ENCODE measurements at places on chromosomes 11 and 22. TPM values are rescaled to one million over a fixed set of nuclear protein-coding genes. Genes with fewer than 3 reads are reported as not detected.
A peak's percentile ranks its signal among the peaks of the same experiment; 100 is the strongest.

SLC37A2 gene
- 4.9 TPM for total RNA-seq

MUC5B gene
- 0.16 TPM for total RNA-seq

ARAP1 gene
- 85.8 TPM for total RNA-seq

C22orf31 gene
- not detected for total RNA-seq

PTPN5 gene
- total RNA-seq, result 3.7 TPM

ART1 gene
- not detected for total RNA-seq

BIRC3 gene
- total RNA-seq, result 15.9 TPM

ARHGAP8 gene
- total RNA-seq, result 1.6 TPM

TIMP3 gene
- 560 TPM for total RNA-seq

FGF3 gene
- not detected for total RNA-seq

MORC2 gene
- total RNA-seq, result 36.0 TPM

CDC45 gene
- total RNA-seq, result 2.1 TPM

TRIM5 gene
- total RNA-seq, result 14.8 TPM

HDAC10 gene
- total RNA-seq, result 12.3 TPM

HMOX1 gene
- 317 TPM for total RNA-seq

GRCh38 chr22:19693581-19693980, 20.7 kb upstream of the SEPTIN5 start:
- ATAC-seq, result no peak

- ATAC-seq, result no peak
These were observed 64.2 kb downstream of the SWAP70 start for GRCh38 chr11:9728058-9728457.

DNA sequence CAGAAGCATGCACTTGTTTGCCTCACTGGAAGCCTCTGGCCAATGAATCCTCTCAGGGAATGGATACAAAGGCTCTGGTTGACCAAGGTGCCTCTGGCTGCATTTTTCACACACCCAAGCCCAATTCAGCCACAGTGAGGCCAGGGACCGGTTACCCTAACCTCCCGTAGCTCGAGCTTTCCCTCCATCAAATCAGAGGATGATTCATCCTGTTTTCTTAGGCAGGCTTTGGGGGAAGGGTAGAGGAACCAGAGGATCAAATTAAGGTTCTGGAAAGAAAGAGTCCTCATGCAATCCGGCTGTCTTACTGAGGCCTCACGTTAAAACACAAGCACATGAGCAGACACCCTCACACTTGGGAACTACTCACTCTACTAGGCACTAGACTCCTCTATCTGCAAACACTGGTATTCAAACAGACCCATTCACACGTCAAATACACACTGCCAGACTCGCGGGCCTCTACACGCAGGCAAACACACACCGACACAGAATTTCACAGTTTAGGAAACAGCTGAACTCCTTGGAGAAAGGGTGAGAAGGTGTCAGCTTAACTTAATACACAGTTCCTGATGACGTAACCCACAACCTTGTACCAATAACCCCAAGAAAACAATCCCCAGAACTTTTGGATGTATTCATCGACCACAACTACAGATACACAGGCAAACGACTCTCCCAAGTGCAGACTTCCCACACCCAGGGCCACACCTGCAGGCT, 12.4 kb downstream of the NRXN2 start:
- no peak for ATAC-seq

DNA sequence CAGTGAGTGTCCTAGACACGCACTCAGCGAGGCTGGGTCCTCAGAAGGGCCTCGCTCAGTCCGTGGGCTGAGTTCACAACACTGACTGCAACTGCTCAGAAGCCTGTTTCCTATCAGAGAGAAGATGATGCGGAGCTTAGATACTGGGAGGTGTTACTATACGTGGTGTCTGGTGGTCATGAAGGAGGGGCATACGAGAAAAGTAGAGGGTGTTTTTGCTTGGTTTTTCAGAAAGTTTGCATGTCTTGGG, 9.5 kb upstream of the SERPIND1 start:
- no peak for ATAC-seq

GRCh38 chr11:91966368-91966767, 258.2 kb upstream of the FAT3 start:
- ATAC-seq, result no peak

GRCh38 chr22:49182416-49182815, 645.3 kb downstream of the BRD1 start:
- no peak for ATAC-seq

DNA sequence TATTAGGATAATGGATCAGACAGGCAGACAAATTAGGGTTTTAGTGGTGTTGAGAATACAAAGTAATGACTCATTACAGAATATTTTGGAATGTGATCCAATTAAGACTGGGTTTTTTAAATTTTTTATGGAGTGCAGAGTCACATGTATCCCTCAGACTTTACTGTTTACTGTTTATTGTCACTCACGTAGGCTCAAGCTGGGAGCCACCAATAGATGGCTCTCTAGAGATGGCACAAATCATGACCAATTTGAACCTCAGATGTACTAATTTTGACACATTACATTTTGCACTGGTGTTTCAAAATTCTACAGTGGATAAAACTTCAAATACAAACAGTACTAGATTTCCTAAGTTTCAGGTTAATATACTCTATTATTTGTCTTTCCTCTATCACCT, 53.6 kb upstream of the ANO3 start:
- ATAC-seq, result no peak

DNA sequence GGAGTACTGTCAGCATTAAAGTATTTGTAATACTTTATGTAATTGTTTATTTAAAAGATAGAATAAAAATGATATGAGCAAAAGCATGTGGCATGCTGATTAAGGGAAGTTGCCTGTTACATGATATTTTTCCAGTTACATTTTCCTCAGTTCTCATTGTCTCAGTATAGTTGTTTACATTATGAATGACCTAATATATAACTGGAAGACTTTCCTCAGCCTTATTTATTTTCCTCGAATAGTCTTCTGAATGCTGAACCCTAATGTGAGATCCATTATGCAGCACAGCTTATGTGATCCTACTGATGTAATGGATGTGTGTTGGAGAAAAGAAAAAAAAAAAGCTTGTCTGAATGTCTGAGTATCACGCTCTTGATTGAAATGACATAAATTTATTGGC, 95.5 kb downstream of the LUZP2 start:
- no peak for ATAC-seq

- peak; percentile 49 for ATAC-seq
These were observed 34.1 kb upstream of the GLYATL1 start for GRCh38 chr11:58905011-58905720.

- no peak for ATAC-seq
These were observed 184.2 kb upstream of the LUZP2 start for GRCh38 chr11:24312464-24313238.

GRCh38 chr22:26756675-26757293, 99.4 kb downstream of the MIAT start:
- peak; percentile 87 for ATAC-seq

- ATAC-seq, result no peak
These were observed 2.0 kb downstream of the SYT12 start for GRCh38 chr11:67024966-67025365.

GRCh38 chr22:18110194-18110953, at the start of gene TUBA8:
TUBA8 (plus strand) TSS chr22:18110809; CDS start chr22:18110866, 57 bp downstream.
- ATAC-seq, result peak; percentile 82

GRCh38 chr11:47157805-47158204, 18.9 kb downstream of the ARFGAP2 start:
- no peak for ATAC-seq

GRCh38 chr11:117037279-117037974, 60.8 kb downstream of the SIK3 start:
- ATAC-seq, result no peak

DNA sequence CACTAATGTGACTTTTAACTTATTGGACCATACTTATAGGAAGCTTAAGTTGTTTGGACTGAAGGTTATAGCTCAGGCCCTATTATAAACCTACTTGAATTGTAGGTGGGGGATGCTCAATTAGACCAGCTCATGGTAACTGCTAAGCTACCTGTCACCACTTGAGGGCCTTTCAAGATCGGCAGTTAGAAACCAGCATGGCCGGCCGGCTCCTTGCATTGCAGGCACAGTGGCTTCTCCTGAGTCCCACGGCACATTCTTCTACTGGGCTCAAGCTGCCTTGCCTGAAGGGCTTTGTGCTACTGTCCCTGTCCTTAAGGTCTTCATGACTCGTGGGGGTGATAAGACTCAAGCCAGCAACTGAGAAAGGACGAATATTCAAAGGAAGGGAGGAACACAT, 70.8 kb downstream of the TBC1D22A start:
- ATAC-seq, result no peak

DNA sequence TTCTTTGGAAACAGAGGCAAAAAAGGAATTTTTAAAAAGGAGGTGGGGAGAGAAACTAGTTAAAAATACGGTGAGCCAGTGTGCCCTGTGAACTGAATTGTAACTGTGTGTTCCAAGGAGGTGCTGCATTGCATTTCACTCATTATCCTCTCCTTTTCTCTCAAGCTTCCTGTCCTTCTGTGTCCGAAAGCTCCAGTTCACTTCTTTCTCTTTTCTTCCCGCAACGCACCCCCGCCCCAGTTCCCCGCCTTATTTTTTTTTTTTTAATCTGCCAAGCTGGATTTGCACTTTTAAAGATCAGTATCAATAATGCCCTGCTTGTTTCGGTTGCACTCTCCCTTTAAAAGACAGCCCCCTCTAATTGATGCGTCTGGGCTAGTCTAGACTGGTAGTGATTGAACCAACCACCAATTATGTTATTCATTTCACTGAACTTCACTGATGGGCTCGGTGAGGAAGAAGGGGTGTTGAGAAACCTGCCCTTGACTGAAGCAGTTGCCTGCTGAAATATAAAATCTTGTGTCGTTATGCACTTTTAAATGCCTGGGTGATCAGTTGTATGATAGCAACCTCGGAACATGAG, 18.5 kb downstream of the BLID start:
- ATAC-seq, result no peak

- no peak for ATAC-seq
These were observed 46.3 kb downstream of the IGLL1 start for GRCh38 chr22:23533771-23534191.

GRCh38 chr11:72313912-72314598, 70.1 kb upstream of the PHOX2A start:
- no peak for ATAC-seq

DNA sequence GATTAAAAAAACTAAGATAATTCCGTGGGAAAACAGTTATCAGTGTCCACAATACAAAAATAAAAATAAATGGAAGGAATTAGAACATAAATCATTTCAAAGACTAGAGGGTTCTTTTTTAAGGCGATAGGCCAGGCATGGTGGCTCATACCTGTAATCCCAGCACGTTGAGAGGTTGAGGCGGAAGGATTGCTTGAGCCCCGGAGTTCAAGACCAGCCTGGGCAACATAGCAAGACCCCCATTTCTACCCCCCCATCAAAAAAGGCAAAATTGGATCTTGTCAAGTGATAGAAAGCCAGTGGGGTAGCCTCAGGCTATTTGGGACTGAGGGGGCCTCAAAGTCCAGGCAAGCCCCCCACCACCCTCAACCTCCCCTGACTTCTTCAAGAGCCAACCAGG, 20.6 kb upstream of the POLA2 start:
- ATAC-seq, result no peak

- ATAC-seq, result no peak
These were observed 59.2 kb downstream of the TRIM44 start for GRCh38 chr11:35721651-35722282.

DNA sequence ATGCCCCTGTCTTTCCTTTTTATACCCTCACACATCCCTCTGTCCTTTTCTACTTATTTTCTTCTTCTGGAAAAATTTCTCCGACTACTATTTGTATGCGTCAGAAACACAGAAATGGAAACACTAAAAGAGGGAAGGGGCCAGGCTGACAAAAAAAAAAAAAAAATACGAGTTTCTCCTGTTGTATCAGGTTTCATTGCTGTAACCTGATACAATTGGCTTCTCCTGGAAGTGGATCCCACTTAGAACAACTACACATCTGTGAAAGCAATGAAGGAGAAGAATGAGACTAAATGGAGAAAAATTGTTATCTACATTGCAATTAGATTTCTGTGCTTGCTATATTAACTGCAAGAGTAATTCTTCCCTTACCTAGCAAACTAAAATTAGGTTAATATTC, 393.9 kb downstream of the GUCY1A2 start:
- ATAC-seq, result no peak

GRCh38 chr11:19820100-19820499, 107.5 kb downstream of the NAV2 start:
- ATAC-seq, result no peak

GRCh38 chr11:39304586-39304985, 2154.9 kb downstream of the LRRC4C start:
- ATAC-seq, result no peak

DNA sequence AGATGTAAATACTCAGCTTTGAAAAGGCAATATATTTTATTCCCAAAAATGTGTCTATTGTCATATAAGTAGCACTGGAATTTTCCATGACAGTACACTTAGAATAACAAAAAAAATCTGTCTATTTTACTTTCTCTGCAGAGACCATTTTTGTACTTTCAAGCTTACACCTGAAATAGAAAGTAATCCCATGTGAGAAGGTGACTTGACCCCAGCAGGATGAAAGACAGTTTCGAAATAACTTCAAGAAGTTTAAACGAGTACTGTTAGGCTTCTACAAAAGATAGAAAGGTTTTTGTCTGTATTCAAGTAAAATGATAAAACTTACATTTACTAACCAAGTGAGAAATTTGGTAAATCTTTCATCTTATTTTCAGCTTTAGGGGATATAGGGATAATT, 259.9 kb upstream of the CTSC start:
- ATAC-seq, result no peak

DNA sequence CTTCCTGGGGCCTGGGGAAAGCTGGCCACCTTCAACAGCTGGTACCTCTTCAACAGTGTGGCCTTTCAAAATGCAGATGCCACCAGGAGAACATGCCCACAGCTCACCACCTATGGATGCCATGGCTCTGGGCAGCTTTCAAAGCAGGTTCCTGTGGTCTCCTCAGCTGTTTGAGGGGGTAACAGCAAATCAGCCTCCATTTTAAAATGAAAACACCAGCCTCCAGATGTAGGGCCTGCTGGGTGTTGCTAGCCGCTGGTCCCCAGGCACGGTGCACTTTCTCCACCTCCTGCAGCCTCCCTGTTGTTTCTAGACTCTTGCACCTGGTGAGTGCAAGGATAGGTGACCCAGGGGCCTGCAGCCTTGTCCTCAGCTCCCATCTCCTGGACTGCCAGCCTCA, 10.0 kb downstream of the CDPF1 start:
- no peak for ATAC-seq

DNA sequence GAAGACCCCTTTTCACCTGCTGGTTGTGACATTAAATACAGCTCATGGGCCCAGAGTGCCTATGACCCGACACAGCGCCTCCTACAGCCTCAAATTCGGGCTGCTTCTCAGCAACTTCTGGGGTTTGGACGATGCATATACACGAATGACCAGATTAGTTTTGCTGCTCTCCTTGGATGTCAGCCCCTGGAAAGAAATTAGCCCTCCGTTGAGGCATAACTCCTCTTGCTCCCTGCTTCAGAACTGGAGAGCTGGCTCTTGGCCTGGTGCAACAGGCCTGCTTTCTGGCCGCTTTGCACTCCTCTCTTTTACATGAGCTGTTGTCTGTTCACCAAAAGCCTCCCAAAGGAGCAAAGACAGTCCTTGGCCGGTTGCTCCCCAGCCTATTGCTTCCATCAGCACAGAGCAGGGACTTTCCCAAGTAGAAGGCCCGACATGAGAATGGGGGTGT, 3.3 kb downstream of the TECTA start:
- ATAC-seq, result peak; percentile 64

GRCh38 chr11:76152086-76152681, 54.1 kb downstream of the WNT11 start:
- peak; percentile 92 for ATAC-seq

GRCh38 chr11:73878771-73879170, 2.0 kb downstream of the PAAF1 start:
- no peak for ATAC-seq

GRCh38 chr11:72984453-72985077, 157.6 kb downstream of the FCHSD2 start:
- no peak for ATAC-seq

GRCh38 chr11:16989554-16989953, 24.7 kb downstream of the PLEKHA7 start:
- no peak for ATAC-seq
